Left ventricle myocardium inferior (tissue), 1 donor: ENCODE measurements at places on chromosomes 11 and 22. TPM values are rescaled to one million over a fixed set of nuclear protein-coding genes. Genes with fewer than 3 reads are reported as not detected.

DNA sequence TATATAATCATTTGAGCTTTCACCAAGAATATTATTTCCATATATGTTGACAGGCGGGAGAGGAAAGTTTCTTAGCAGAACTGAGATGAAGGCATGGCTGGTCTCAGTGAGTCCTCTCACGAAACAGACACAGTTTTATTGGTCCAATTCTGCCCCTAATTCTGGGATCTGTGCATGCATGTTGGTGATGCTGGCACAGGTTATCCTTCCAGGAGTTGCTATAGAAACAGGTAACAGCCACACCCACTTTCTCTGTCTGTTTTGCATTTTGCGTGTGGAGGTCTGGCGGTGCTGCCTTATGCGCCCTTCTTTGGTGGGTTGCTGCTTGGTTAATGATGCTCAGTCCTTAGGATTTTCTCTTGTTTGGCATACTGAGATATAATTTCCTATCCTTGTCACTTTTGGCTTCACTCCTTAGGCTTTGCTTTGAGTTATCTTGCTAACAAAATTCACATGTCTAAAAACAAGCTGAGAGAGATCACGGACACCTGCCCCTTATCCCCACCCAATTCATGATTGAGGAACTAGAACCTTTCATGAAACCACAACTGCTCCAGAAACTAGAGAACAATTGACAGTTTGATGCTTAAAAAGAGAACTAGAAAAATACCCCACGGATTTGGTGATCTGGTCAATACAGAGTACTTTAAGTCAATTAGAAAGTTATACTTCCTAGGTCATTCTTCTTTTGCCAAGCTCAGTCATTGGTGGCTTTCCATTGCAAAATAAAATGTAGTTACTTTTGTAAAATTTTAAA, 189.3 kb downstream of the FAT3 start:
- DNase-seq, result no peak

- no peak for DNase-seq
These were observed 5.4 kb upstream of the GAS2L1 start for GRCh38 chr22:29300807-29301601.

GRCh38 chr22:26168939-26169314, 335 bp upstream of the SEZ6L start:
- DNase-seq, result peak; percentile 13

DNA sequence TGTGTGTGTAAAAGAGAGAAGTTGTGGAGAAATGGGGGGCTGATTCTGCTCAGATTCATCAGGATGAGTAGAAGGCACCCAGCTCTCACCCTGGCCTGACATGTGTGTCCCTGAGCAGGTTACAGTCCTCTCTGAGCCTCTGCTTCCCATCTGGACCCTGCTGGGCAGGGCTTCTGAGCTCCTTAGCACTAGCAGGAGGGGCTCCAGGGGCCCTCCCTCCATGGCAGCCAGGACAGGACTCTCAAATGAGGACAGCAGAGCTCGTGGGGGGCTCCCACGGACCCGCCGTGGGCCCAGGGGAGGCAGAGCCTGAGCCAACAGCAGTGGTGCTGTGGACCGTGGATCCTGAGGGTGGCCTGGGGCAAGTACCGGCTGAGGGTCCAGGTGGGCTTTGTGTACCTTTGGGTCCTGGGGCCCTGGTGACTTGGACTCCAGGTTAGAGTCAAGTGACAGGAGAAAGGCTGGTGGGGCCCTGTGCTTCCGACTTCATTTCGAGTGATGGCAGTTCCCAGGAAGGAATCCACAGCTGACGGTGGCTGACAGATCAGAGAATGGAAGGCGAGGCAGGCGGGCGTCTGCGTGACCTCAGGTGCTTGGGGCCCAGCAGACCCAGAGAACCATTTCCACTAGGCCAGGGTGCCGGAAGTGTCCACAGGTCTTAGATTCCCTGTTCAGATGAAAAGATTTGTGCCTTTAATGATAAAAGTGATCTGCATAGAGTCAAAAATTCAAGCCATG, 21.9 kb downstream of the NEAT1 start:
- no peak for DNase-seq

- no peak for DNase-seq
These were observed 8.0 kb downstream of the MYH9 start for GRCh38 chr22:36379593-36380361.

- DNase-seq, result no peak
These were observed 1.8 kb upstream of the KRTAP5-4 start for GRCh38 chr11:1623716-1624115.

DNA sequence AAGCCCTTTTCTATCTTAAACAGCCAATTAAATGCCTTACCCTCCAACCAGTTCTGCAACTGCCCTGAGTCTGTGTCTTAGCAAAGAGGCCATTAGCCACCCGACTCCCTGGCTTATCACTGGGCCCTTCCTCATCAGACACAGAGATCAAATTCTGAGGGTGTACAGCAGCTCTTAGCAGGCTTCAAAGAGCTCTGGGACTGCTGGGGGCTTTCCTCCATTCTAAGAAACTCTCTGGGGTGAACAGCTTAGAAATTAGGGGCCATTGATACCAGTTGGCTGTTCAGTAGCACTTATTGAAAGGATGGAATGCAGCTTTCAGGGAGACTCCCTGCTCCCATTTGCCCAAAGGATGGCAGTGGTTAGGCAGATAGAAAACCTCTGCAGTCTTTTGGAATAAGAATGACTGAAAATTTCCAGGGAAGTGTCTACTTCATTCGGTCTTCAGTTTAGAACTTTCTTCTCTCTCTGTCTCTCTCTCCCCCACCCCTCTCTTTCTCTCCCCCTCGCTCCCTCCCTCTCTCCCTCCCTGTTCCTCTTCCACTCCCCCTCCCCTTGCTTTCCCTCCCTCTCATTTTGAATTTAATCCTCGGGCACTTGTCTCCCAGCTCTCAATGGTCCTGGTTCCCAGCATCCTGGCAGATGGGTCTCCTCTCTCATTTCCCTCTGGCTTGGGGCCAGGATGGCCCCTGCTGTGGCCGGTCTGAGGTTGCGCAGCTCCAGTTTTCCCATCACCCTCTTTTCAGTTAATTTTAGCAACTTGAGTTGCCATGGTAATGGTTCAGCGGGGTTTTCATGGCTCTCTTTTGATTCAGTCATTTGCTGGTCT, 76.4 kb downstream of the COMMD9 start:
- DNase-seq, result no peak

DNA sequence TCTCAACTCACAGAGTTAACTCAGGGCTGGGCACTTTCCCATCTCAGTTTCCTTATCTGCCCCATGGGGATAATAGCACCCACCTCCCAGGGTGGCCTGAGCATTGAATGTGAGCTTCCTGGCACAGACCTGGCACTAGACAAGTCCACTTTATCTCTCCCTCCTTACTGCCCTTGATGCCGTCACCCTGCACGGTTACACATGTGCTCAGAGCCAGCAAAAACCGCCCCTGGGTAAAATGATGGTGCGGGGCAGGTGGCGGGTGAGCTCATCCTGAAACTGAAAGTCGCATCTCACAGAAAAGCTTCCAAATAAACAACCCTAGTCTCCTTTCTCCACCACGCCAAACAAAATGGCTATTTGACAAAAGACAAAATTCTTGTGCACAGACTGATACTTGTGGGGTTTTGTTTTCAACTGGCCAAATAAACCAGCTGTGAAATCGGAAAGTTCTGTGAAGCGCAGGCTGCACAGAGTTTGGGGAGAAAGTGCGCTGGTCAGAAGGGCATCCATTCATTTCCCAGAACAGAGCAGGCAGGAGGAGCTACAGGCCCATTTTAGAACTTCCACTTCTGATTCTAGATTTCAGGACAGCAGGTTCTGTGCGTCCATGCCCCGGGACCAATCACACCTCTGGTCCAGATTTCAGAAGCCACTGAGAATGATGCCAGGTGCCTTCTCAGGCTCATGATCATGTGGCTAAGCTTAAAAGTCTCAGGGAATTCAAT, 138.1 kb downstream of the SHANK2 start:
- DNase-seq, result no peak

GRCh38 chr11:84455691-84456090, 1169.5 kb upstream of the CCDC90B start:
- no peak for DNase-seq

GRCh38 chr22:36374603-36375024, 13.2 kb downstream of the MYH9 start:
- no peak for DNase-seq

- no peak for DNase-seq
These were observed 633.0 kb downstream of the TBC1D22A start for GRCh38 chr22:47395481-47395880.

GRCh38 chr11:119835753-119836152, 106.8 kb upstream of the NECTIN1 start:
- DNase-seq, result no peak

NPAS4 gene
- total RNA-seq, result not detected

CASP5 gene
- total RNA-seq, result not detected

PATE4 gene
- total RNA-seq, result not detected

OR8G5 gene
- total RNA-seq, result not detected

AHNAK gene
- total RNA-seq, result 290 TPM

OR2AG1 gene
- not detected for total RNA-seq

YIF1A gene
- total RNA-seq, result 45.6 TPM

TRIM49 gene
- not detected for total RNA-seq

BARX2 gene
- total RNA-seq, result not detected
